ENCODE measurements at places on chromosomes 11 and 22.
A peak's percentile ranks its signal among the peaks of the same experiment; 100 is the strongest.

DNA sequence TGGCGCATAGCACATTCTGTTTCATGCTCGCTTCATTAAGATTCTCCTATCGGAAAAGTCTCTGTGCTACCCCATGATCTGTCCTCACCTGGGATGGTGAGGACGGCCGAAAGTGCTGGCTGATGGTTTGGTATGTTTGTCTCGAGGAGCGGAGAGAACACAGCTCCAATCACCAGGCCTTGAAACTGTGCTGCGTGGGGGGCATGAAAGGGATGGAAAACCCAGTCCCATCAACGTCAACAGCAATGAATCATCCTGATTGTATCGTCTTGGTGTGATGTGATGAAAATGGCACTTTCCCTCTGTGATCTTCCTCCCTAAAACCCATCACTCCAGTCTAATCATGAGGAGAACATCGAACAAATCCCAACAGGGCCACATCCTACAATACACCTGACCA, 8.4 kb downstream of the FXYD6 start:
- no peak for DNase-seq

DNA sequence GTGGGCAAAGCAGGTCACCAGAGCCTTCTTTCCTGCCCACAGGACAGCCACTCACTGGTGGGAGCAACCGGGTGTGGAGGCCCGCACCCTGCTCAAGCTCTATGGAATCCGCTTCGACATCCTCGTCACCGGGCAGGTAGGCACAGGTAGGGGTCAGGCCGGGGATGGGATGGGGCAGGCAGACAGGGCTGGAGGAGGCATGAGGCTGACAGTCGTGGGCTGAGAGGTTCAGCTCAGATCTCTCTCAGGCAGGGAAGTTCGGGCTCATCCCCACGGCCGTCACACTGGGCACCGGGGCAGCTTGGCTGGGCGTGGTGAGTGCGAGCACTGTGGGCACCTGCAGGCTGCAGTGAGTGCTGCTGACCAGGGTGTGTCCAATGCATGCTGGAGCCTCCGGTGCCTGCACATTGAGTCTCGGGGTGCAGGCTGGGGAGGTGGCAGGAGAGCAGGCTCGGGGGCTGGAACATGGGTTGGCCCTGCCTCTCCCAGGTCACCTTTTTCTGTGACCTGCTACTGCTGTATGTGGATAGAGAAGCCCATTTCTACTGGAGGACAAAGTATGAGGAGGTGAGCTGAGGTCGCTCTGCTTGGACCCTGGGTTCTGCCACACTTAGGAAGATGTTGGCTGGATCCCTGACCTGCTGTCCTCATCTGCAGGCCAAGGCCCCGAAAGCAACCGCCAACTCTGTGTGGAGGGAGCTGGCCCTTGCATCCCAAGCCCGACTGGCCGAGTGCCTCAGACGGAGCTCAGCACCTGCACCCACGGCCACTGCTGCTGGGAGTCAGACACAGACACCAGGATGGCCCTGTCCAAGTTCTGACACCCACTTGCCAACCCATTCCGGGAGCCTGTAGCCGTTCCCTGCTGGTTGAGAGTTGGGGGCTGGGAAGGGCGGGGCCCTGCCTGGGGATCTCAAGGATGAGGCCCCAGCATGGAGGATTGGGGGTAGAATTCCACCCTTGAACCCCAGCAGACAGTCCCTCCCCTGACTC, 6.3 kb downstream of the SLC7A4 start:
- DNase-seq, result no peak

DNA sequence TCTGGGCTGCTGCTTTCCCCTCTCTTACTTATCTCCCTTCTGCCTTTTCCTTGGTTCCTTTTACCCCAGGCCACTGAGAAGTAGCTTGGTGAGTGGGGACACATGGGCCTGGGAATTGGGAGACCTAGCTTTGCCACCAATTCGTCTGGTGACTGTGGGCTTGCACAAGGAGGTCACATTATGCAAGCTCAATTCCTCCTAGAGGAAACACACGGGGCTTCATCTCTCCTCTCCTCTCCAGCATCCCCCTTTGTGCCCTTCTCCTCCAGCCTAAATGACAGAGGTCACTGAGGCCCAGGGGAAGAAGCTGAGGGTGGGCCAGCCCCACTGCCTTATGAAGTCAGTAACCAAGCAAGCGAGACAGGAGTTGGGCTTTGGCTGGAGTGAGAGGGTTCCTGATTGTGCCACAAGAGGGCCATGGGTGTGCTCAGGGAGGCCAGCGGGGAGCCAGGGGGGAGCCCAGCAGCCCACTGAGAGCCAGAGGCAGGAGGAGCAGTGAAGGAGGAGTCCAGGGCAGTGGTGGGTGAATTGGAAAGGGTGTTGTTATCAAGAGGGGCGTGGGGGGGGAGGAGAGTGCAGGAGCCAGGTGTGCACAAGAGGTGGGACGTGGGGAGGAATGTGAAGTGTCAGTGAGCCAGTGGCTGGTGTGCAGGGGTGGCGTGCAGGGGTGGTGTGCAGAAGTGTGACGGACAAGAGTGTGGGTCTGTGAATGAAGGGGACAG, 2.0 kb downstream of the CLCF1 start:
- DNase-seq, result no peak

- DNase-seq, result no peak
Observed at GRCh38 chr11:110133160-110133559, 40.0 kb downstream of the ZC3H12C start.

DNA sequence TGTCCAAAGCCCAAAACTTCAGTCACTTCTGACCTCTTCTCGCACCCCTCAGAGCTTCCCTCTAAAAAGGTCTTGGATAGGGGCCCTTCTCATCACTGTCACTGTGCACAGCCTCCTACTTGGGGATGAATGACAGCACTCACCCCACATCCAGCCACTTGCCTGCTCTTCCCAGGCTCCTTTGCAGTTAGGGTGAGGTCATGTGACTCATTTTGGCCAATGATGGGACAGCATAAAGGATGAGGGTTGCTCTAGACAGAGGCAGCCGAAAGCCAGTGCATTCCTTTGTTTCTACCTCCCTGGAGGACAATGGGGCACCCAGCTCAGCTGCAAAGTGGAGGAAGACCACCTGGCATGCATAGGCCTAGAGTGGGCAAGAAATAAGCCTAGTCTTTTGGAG, 1413.3 kb downstream of the TBC1D22A start:
- DNase-seq, result no peak

GRCh38 chr11:32105871-32106560, 15.1 kb downstream of the RCN1 start:
- DNase-seq, result no peak

DNA sequence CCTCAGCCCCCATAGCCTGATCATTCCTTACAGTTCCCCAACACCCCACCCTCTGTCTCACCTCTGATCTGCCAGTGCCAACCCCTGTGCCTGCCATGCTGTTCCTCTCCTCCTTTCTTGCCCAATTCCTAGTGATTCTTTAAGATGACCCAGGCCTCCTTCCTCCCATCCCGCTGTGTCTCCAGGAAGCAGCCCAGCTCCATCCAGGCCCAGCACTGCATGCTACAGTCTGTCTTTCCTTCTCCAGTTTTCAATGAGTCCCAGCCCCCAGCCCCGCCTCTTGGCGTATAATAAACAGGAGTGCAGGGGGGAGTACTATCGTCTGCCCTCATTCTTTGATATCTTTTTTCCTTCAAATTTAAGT, 12.3 kb downstream of the LTBP3 start:
- no peak for DNase-seq

GRCh38 chr22:20549232-20549841, 41.9 kb downstream of the MED15 start:
- DNase-seq, result peak; percentile 59

DNA sequence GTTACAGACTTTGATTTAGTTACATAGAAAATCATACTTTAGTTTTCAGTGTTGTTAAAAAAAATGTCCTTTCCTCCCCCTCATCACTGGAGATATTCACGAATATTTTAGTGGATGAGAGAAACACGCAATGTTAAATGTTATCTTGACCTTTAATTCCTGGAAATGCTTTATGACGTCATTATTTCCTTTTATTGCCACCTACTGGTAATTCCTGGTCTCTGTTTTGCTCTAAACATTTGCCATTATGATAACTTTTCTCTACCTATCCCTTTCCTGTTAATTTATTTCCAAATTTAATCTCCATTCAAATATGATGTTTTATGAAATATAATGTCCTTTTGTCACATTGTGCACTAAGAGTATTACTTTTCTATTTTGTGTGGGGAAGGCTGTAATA, 770.6 kb downstream of the FAM181B start:
- no peak for DNase-seq

DNA sequence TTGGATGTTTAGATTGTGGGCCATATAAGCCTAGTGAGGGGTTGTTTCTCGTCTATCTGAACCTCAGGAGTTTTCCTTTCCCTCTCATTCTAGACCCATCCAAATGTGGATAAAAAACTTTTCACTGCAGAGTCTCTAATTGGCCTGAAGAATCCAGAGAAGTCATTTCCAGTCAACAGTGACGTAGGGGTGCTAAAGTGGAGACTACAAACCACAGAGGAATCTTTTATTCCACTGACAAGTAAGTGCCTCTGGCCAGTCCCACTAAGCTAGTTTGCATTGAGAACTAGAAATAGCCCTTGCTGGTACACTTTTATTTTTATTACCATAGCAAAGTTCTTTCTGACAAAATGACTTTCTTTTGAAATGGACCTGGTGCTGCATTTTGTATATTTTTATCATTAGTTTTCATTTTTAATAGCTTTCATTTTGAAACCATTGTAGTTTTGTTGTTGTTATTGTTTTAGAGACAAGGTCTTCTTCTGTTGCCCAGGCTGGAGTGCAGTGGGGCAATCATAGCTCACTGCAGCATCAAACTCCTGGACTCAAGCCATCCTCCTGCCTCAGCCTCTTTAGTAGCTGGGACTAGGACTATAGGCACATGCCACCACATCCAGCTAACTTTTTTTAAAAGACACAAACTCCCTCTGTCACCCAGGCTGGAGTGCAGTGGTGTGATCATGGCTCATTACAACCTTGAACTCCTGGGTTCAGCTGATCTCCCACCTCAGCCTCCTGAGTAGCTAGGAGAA, 14.6 kb upstream of the PHLDB1 start:
- no peak for DNase-seq

DNA sequence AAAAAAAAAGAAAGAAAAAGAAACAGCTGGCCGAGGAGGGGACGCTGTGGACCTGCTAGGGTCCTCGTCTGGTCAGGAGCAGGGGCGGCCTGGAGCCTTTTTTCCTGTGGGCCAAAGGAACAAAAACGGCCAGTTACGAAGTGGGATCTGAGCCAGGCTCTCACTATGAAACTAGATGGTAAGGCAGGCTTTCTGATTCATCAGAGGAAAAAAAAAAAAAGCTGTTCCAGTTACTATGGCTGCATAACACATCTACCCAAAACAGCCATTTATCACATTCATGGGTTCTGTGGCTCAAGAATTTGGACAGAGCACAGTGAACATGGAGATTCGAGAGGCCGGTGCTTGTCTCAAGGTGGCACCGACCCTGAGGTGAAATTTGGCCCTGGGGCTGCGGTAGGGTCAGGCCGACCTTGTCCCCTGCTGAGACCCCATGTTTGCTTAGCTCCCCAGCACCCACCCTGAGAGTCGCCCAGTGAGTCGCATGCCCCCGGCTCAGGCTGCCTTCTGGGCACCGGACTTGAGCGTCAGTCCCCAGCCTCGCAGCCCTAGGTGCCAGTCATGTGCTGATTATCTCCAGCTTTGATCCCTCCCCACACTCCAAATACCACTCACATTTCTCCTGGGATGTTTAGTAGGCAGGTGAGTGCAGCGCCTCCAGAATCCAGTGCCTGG, 34.2 kb downstream of the MRGPRD start:
- no peak for DNase-seq

DNA sequence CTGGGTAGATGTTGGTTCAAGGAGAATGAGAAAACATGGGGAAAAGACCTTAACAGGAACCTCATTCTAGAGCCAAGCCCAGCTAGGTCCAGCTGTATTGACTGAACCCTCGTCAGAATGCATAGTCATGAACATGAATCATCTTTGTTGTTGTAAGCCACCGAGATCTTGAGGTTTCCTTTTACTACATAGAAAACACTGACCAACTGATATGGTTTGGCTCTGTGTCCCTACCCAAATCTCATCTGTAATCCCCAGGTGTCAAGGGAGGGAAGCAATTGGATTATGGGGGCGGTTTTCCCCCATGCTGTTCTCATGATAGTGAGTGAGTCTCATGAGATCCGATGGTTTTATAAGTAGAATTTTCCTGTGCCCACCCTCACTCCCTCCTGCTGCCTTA, 19.4 kb upstream of the PHOX2A start:
- DNase-seq, result no peak
